ENCODE measurements at places on chromosomes 6 and 20.

DNA sequence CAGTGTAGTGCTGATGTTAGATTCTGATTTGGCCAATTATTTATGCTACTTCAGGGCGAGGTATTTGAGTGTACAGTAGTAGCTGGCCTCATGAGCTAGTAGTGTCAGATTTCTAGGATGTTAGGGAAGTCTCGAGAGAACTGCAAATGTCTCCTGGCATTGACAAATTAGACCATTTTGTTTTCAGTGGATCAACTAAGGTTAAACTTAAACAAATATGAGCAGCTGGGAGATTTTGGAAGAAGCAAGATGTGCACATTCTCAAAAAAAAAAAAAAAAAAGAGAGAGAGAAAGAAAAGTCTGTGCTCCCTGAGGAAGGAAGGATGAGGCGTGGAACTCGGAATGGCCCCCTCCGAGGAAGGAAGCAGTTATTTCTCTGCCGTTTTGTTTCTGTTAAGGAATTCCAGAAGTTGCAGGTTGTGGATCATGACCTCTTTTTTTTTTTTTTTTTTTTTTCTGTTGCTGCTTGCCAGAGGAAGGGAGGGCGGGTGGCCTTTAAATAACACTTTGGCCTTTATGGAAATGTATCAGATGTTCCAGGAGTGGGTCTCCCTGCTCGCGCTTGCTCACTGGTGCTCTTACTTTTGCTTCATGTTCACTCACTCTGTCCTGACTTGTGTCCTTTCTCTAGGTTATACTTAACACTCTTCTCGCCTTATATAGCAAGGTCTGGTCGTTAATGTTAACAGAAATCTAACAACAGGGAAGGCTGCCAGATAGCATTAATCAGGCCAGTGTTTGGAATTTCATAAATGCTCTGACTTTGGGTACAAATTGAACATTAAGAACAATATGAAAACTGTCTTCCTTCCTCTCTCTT lies 124.4 kb downstream of the TCP11 start:
- DNase-seq: no peak

DNA sequence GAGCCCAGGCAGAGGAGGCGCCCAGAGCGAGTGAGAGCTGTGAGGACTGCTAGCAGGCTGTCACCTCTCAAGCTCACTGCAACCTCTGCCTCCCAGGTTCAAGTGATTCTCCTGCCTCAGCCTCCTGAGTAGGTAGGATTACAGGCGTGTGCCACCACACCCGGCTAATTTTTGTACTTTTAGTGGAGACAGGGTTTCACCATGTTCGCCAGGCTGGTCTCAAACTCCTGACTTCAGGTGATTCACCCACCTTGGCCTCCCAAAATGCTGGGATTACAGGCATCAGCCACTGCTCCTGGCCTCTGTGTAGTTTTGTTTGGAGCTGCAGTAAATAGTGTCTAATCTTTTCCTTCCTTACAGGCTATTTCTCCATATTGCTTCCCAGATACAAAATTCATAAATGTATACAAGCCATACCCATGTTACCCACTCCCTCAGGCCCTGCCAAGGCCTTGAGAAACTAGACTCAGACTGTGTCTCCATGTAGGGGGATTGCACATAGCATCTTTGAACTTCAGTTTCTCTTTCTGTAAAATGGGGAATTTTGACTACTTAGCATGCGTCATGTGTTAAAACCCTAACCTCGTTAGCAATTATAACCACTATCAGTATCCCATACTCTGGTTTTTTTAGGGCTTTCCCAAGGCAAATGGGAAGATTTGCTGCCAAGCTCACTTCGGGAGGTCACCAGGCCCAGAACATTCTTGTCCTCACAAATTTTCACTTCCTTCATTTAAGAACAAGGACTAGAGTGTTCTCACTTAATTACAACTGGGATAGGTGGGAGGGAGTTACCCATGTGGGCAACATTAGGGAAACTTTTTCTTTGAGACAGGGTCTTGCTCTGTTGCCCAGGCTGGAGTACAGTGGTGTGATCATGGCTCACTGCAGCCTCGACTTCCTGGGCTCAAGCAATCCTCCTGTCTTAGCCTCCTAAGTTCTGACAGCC lies 67.3 kb upstream of the DDR1 start:
- no peak for DNase-seq

DNA sequence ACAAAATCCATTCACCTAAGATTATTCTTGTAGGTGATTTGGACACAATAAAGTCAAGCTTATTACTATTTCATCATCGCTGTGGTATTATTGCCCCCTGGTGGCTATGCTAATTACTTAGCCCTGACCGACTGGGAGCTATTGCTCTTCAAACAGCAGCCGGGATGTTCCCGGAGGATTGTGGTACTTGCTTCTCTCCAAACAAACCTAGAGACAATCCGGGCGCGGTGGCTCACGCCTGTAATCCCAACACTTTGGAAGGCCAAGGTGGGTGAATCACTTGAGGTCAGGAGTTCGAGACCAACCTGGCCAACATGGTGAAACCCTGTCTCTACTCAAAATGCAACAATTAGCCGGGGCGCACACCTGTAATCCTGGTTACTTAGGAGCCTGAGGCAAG lies 15.4 kb upstream of the STMND1 start:
- no peak for DNase-seq

GRCh38 chr20:45828589-45828988 lies 1.5 kb upstream of the TNNC2 start:
- DNase-seq: no peak

DNA sequence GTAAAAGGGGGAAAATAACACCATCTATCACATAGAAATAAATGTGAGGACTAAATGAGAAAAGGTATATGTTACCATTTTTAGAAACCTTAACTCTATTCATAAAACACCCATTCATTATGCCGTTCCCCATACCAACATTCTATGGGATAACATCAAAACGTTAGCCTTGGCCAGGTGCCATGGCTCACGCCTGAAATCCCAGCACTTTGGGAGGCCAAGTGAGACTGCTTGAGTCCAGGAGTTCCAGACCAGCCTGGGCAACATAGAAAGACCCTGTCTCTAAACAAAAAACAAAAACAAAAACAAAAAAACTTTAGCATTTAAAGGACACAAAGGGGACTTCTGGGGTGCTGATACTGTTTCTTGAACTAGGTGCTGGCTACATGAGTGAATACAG lies 1.3 kb downstream of the PIGU start:
- no peak for DNase-seq

DNA sequence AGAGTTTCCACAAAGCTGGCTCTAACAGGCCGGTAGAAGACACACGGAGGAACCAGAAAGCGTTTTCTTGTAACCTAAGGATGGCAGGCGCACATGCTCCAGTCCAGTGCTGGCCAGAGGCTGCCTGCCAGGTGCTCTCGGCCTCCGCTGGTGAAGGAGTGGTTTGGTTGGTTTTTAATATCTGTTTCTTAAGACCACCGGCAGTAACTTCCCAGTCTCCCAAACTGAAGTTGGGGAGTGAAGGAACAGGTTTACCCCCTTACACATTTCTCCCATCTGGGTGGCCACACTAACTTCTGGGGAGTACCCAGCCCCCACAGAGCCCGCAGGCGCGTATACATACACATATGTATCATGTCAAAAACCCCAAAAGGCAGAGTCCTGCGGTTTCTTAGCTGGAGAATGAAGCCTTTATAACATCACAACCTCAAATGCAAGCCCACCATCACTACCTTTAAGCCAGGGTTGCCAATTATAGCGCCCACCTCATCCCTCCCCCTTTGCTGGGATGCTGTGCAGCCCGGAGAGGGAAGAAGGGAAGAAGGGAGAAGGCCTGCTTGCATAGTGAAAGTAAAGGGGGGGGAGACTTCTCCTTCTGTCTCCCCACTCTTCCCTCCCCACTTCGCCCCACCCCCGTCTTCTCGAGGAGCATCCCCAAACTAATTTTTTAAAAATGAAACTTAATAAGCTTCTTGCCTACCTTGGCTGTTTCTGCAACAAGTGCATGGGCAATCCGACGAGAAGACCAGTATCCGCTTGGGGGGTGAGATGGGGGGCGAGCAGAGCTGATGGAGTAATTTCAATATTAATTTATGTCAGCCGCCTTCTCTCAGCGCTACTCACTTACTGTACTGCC lies 1.0 kb downstream of the TRERF1 start:
- DNase-seq: peak; percentile 25

- DNase-seq: no peak
These were observed 40.8 kb downstream of the CHMP4B start for GRCh38 chr20:33851842-33852466.

GRCh38 chr6:39821046-39821740 lies 29.0 kb downstream of the DAAM2 start:
- DNase-seq: no peak

DNA sequence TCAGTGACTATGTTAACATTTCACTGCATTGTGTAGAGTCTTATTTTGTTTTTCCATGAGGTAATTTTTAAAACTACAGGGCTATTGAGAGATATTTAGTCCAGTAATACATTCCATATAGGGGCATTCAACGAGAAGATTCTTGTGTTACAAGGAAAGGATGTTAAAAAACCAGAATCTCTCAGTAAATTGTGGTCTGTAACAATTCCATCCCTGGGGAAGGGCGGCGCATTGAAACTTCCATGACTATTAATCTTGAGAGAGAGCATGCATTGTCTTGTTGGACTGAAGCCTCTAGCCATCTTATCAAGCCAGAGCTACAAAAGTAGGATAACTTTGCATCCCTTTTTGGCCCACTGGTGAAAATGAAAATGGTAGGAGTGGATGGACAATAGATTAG lies 119.7 kb downstream of the BCKDHB start:
- DNase-seq: no peak

DNA sequence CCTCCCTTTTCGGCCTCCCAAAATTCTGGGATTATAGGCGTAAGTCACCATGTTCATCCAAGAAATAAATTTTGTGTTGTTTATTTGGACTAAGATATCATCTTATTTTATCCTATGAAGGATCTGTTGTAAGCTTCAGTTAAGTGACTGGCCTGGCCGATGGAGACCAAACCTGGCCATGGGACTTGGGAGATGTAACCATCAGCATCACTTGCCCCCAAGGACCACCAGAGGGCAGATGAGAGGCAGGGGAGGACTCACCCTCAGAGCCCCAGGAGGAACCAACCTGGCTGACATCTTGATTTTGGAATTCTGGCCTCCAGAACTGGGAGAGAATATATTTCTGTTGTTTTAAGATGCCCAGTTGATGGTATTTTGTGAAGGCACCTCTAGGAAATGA lies 266.7 kb downstream of the CDH26 start:
- no peak for DNase-seq

GRCh38 chr6:147881432-147881831 lies 372.9 kb downstream of the SAMD5 start:
- no peak for DNase-seq

- DNase-seq: no peak
These were observed 141.6 kb upstream of the THBS2 start for GRCh38 chr6:169395080-169395805.

GRCh38 chr6:38542031-38542430 lies 97.7 kb downstream of the BTBD9 start:
- no peak for DNase-seq

DNA sequence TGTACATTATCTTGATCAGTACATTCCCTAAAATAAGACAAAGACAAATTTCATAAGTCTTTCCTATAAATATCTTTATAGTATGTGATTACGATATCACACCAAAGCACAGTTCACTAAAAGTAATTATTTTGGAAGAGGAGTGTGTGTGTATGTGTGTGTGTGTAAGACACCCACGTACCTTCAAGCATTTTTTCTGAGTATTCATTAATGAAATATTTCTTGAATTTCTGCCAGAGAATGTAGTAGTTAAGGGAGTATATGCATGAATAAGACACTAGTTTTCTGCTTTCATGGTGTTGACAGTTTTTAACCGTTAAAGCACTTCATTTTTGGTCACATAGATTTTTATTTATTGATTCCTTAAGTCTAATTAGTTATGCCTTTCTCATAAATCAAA lies 36.8 kb downstream of the MANEA start:
- DNase-seq: no peak

DNA sequence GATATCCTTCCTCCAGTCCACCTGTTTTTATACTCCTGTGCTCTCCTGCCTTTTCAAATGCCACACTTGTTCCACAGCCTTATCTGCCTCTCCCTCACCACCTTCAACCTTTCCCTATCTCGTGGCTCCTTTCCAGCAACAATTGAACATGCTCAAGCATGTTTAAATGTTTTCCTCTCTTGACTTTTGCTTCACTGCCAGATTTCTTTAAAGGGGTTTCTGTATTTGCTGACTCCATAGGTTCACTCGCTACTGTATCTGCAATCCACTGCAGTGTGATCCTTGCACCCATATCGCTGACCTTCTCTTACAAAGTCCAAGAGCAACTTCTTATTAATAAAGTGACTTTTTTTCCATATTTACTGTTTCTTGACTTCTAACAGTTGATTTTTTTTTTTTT lies 11.2 kb upstream of the GMNN start:
- DNase-seq: no peak

- no peak for DNase-seq
These were observed 185.3 kb upstream of the AGPAT4 start for GRCh38 chr6:161459008-161459615.

DNA sequence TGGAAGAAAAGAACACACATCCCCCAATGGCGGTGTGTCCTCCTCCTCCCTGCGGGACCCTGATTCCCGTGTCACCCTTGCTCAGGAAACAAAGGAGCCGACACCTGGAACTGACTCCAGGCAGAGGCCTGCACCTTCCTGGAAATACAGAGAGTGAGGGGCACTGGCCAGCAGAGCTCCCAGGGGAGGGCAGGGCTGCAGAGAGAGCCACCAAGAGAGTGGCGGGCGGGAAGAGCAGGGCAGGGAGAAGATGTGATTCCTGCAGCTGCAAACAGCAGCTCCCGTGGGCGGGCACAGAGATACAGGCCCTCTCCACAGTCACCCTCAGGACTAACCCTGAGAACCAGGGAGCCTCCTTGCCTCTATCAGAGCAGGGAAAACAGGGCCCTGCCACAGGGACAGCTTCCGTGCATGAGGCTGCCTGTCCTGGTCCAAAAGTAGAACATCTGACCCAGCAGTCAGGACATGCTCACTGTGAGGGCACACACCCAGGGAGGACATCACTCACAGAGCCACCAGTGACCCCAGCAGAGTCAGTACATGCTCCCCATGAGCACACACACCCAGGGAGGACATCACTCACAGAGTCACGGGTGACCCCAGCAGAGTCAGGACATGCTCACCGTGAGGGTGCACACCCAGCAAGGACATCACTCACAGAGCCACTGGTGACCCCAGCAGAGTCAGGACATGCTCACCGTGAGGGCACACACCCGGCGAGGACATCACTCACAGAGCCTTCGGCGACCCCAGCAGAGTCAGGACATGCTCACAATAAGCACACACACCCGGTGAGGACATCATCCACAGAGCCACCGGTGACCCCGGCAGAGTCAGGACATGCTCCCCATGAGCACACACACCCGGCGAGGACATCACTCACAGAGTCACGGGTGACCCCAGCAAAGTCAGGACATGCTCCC lies 193.1 kb downstream of the DLL1 start:
- DNase-seq: no peak

GRCh38 chr6:21941926-21942325 lies 348.4 kb downstream of the SOX4 start:
- no peak for DNase-seq

GRCh38 chr6:54191461-54191860 lies 80.2 kb downstream of the MLIP start:
- no peak for DNase-seq

DNA sequence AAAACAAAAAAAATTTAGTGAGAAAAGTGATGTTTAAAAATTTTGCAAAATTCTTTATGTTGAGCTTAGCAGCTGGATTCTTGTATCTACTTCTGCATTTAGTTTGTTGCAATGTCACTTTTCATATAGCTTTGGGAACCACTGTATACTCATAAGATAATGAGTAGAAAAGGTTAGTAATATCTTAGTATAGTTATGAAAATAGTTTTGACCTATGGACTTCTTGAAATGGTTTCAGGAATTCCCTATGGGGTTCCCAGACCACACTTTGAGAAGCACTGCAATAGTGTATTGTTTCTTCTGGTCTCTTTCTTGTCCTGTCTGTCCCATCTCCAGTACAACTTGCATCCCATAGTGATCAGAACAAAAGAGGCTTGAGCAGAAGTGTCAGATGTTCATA lies 29.4 kb downstream of the PPP1R16B start:
- DNase-seq: no peak
